ENCODE measurements at places on chromosomes 16 and 17.

GRCh38 chr17:16214190-16215001, 938 bp downstream of the NCOR1 start:
- DNase-seq = no peak

DNA sequence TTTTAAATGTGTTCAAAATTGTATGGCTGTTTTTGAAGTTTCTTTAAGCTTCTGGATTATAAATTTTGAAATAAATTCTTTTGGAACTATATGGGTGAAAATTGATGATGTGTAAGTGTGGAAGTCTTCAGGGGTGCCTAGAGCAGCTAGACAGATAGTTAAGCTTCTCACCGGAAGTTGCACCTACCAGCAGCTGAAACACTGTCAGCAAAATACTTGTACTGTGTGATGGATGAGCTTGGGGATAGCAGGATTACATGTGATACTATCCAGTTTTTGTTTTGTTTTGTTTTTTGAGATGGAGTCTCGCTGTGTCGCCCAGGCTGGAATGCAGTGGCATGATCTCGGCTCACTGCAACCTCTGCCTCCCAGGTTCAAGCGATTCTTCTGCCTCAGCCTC, 19.7 kb downstream of the RBL2 start:
- no peak for DNase-seq

GRCh38 chr17:34637548-34638525, 58.5 kb downstream of the TMEM132E start:
- no peak for DNase-seq

GRCh38 chr17:48179071-48179945, 71.7 kb downstream of the SNX11 start:
- DNase-seq = no peak

- peak; percentile 57 for DNase-seq
Measured at GRCh38 chr17:17890773-17891759, 54.3 kb upstream of the SREBF1 start.

GRCh38 chr17:63587770-63588169, 12.9 kb upstream of the TACO1 start:
- no peak for DNase-seq

- no peak for DNase-seq
Measured at GRCh38 chr17:32264823-32265191, 825 bp upstream of the RHBDL3 start.

GRCh38 chr16:64585367-64585766, 536.5 kb downstream of the CDH11 start:
- DNase-seq = no peak

- no peak for DNase-seq
Measured at GRCh38 chr17:16432017-16432416, 16.6 kb downstream of the TRPV2 start.

GRCh38 chr17:43545383-43545632, 832 bp downstream of the ETV4 start:
- DNase-seq = no peak

DNA sequence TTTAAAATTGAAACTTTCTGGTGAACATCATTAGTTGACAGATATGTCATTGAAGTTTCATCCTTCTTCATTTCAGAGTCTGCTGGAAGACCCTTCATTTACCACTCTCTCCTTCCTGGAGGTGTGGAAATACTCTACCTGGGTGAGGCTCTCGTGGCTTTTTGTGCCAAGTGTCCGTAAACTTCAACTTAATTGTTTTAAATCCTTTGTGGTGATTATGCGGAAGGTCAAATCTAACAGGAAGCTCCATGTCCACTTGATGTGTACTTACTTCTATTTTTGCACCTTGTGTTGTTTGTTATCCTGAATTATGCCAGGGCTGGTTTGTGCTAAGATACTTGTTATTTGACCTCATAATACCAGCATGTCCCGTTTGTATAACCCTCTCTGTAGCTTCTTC, 129.2 kb downstream of the WWOX start:
- no peak for DNase-seq

DNA sequence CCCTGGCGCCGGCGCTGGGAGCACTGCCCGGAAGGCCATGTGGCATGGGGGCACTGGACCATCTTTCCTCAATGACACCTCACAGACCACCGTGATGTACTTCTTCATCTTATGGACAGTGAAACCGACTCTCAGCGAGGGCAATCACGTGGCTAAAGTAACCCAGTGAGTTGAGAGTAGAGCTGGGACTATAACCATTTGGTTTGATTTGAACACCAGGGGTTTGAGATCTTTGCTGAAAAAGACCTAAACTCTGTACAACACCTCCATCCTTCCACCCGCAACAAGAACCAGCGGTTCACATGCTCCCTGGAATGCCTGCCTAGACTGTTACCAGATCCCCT, 3.3 kb downstream of the ITGA2B start:
- no peak for DNase-seq

GRCh38 chr17:62735044-62735651, 73.0 kb downstream of the MARCHF10 start:
- DNase-seq = no peak

GRCh38 chr16:66271074-66272060, 95.1 kb upstream of the CDH5 start:
- DNase-seq = no peak

DNA sequence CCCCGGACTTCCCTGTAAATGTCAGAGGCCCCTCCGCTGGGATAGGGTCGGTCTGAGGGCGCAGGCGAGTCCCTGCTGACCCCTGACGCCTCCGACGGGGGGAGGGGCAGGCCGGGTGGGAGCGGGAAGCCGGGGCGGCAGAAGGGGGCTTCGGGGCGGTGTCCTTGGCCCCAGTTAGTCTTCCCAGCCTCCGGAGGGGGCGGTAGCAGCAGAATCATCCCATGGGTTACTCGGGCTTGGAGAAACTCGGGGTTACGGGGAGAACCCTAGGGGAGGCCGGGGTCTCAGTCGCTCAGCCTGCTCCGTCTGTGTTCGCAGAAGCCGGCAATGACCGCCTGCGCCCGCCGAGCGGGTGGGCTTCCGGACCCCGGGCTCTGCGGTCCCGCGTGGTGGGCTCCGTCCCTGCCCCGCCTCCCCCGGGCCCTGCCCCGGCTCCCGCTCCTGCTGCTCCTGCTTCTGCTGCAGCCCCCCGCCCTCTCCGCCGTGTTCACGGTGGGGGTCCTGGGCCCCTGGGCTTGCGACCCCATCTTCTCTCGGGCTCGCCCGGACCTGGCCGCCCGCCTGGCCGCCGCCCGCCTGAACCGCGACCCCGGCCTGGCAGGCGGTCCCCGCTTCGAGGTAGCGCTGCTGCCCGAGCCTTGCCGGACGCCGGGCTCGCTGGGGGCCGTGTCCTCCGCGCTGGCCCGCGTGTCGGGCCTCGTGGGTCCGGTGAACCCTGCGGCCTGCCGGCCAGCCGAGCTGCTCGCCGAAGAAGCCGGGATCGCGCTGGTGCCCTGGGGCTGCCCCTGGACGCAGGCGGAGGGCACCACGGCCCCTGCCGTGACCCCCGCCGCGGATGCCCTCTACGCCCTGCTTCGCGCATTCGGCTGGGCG, 542 bp downstream of the GUCY2D start:
- DNase-seq = no peak

GRCh38 chr17:51155416-51155815, 2.1 kb downstream of the NME1 start:
- DNase-seq = peak; percentile 44

DNA sequence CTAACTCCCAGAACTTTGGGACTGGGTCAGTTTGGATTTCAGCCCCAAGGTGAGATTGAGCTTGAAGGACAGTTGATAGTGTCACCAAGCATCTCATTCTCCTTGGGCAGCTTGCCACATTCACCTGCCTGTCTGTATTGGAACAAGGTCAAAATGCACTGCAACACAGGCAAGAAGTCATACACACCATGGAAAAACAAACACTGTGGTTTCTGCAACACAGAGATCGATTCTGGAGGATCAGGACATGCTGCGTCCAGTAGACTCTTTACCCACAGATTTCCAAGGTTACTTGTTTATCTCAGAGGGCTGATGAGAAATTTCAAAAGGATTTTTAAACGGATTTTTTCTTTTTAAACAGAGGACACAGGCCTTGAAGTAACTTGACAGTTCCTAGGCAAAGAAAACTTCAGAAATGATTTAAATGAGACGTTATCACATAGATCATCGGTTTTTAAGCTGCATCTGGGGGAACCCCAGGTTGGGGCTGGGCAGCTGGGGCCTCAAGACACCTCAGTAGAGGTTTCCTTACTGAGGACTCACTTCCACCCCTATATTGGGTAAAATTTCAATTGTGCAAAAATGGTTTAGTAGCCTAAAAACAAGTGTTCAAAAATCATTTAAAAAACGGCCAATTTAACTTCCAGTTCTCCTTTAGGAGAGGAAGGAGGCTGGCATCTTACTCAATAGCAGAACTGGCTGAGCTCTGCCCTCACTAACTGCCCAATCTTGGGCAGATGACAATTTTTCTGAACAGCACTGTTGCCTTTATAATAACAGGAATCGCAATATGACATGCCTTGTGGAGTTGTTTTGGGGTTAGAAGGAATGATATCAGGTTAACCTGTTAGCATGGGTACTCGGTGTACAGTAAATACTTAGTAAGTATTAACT, 299.3 kb downstream of the XYLT1 start:
- DNase-seq = no peak

DNA sequence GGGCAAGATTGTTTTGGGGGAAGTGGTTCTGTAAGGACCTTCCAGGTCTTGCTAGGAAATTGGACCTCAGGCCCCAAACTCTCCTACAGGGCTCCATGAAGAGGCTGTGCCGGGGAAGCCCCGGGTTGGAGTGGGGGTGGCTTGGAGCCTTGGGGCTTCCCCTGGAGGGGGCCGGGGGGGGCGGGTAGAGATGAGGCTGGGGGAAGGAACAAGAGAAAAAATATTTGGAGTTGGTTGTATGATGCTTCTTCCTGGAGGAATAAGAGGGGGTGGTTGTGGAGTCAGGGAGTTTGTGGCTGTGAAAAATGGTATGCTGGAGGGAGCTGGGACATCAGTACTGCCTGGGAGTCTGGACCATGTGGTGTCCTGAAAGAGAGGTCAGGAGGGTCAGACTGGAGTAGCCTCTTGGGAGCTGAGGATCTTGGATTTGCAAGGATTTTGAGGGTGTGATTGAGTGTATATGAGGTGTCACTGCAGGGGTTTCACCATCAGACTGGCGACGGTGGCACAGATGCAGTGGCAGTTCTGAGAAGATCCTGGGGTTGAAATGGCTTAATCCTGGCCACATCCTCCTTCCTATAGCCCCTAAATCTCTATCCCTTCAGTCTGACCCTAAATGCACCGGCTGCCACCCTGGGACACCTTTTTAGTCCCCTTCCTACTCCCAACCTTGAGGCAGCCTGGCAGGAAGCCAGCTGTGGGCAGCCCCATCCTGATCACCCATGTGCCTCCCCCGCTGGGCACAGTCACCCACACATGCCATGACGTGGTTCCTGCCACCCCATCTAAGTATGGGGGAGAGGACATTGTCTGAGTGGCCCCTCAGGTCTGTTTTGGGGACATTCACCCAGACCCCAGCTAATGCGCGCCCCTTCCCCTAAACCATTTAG, 10.9 kb downstream of the RARA start:
- no peak for DNase-seq

- no peak for DNase-seq
Measured at GRCh38 chr16:23836404-23837311, 875 bp downstream of the PRKCB start.

- DNase-seq = no peak
Measured at GRCh38 chr17:8004899-8005298, 2.5 kb downstream of the GUCY2D start.

DNA sequence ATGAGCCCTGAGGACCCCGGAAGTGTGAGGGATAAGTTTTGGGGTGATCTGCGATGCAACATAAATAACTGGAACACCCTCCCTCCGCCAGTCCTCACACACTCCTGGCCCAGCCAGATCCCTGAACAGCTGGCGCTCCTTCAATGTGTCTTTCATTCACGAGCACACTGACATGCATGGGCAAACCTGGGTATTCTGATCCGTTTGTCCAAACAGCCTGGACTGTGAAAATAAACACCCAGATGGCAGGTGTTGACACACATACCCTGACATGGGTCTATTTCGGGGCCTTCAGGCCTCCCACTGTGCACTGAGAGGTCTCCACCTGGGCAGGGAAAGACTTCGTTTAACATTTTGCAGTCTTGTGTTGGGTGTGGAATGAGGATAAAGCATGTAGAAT, 3.0 kb upstream of the CPNE2 start:
- no peak for DNase-seq

GRCh38 chr17:32795339-32795979, 81.5 kb downstream of the MYO1D start:
- no peak for DNase-seq

DNA sequence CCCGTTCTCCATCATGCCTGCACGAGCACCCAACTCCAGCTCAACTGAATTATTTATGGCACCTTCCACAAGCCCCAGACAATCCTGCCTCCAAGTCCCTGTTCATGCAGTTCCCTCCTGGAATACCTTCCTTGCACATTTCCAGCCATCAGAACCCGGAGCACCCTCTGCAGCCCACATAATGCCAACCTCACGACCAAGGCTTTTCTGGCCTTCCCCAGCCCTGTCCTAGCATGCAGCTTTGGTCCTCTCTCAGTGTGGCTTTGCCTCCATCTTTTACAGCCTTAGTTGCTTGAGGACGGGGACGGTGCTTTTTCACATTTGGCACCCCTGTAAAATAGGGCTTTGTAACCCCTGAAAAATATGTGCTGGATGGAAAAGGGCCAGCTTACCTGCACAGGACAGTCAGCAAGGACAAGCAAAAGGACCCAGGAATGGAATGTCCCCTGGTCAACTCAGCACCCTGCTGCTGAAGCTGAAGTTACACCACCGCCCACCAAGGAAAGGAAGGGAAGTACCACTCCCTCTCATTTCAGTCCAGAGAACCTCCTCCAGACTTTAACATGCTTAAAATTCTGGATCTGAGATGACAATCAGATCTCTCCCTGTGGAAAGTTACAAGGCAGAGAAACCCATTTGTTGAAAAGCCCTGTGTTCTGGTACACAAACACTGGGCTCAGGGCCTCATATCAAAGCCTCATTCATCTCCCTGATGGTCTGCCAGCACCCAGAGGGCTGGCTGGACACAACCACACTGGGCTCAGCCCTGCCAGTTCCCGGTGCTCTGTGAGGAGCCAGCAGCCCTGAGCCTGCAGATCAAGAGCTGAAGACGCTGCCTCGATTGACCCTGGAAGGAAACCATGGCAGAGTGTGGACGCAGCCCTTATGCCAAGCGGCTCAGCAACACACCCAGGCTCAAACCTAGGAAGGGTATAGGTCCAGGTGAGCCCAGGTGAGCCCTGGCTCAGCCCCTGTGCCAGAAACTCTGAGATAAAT, 2.9 kb downstream of the SLC39A11 start:
- DNase-seq = no peak

- no peak for DNase-seq
Measured at GRCh38 chr16:17026600-17027242, 444.0 kb downstream of the XYLT1 start.

DNA sequence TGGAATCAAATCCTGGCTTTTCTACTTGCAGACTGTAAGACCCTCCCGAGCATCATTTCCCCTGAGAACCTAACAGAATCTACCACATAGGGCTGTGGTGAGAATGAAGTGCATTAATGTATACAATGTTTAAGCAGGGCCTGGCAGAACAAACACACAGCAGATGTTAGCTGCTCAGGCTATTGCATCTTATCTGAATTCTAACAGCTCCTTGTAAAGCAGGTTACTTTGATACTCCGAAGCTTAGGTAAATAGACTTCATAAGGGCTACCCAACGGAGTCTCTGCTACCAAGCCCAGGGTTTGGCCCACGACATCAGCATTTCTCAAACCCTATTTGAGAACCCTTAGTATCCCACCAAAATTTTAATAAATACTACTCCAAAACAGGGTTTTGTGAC, 24.4 kb upstream of the NOS2 start:
- no peak for DNase-seq

- no peak for DNase-seq
Measured at GRCh38 chr16:27769561-27770255, 219.8 kb downstream of the KATNIP start.

GRCh38 chr17:57135026-57135788, 50.2 kb downstream of the AKAP1 start:
- no peak for DNase-seq

- no peak for DNase-seq
Measured at GRCh38 chr16:53147500-53148065, 92.8 kb downstream of the CHD9 start.

Measured in D721Med (cell line).